ENCODE measurements at places on chromosomes 13 and 19.

GRCh38 chr19:6006896-6007295, 29.0 kb upstream of the RANBP3 start:
- DNase-seq, result no peak

DNA sequence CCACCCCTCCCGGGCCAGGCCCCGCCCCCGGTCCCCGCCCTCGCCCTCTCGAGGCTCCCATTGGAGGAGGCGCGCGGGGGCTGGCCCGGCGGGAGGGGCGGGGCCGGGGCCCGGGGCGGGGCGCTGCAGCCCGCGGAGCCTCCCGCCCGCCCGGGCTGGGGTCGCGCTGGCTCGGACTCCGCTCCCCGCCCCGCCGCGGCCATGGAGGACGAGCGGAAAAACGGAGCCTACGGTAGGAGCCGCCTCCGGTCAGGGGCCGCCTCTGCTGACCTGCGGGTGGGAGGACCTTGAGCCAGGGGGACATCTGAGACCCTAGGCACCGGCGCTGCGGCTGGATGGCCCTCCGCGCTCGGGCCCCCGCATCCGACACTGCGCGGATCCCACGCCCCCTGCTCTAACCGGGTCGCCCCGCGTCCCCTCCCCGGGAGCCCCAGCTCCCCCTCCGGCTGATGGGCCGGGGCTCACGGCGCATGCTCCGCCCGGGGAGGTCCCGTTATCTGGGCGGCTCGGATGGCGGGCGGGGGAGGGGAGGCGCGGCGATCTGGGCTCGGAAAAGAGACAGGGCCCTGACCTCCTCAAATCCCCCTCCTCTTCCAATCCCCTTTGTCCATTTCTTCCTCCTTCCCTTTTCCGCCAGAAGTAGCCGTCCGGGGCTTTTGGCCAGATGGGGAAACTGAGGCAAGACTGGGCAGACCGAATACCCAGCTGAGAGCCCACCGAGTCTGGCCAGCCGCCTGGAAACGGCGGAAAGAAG, 15.4 kb upstream of the AP1M2 start:
- peak; percentile 92 for DNase-seq

DNA sequence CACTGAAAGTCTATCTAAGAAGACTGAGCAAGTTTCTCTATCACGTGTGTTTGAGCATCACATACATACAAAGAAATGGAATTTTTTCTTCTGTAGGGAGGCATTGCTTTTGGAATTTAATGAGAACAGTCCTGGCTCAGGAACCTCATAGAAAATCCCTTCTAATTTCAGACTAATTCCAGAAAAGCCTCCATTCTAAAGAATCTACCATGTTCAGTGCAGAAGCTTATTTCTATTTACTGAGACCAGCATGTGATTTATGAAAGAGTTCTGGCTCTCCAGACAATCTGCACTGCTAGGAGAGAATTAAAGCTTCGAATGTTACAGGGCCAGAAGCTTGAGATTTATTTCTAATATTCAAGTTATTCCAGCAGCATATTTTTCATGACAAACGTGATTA, 186.8 kb downstream of the TBC1D4 start:
- no peak for DNase-seq

DNA sequence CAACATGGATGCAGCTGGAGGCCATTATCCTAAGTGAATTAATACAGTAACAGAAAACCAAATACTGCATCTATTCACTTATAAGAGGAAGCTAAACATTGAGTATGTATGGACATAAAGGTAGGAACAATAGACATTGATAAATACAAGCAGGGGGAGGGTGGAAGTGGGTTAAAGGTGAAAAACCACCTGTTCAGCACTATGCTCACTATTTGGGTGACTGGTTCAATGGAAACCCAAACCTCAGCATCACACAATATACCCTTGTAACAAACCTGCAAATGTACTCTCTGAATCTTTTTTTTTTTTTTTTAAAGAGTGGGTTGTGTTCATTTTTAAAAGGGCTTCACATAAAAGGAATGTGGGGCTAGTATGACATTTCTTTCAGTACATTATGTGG, 26.9 kb upstream of the CPB2 start:
- no peak for DNase-seq

DNA sequence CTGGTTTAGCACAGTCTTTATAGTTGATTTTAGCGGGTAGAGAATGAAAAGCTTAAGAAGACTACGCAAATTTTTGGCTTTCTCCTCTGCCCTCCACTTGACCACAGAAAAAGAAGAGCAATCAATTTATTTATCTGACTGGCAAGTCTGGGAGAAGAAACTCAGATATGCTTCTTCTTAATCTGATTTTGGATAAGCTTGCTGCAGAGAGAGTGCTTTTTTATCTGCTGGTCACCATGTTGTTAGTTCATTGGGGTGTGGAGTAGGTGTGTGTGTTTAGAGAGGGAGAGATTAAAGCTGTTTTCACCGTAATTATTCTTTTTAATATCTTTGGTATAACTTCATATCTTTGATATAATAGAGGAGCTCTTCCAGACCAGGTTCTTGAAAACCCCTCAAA, 471.4 kb upstream of the SLC10A2 start:
- no peak for DNase-seq

Data from glutamatergic neuron (in vitro differentiated cells).